ENCODE measurements at places on chromosomes 6 and 20.

GRCh38 chr20:42706759-42707158, 482.9 kb downstream of the PTPRT start:
- no peak for DNase-seq

- no peak for DNase-seq
Observed at GRCh38 chr6:135707426-135707825, 144.1 kb upstream of the PDE7B start.

DNA sequence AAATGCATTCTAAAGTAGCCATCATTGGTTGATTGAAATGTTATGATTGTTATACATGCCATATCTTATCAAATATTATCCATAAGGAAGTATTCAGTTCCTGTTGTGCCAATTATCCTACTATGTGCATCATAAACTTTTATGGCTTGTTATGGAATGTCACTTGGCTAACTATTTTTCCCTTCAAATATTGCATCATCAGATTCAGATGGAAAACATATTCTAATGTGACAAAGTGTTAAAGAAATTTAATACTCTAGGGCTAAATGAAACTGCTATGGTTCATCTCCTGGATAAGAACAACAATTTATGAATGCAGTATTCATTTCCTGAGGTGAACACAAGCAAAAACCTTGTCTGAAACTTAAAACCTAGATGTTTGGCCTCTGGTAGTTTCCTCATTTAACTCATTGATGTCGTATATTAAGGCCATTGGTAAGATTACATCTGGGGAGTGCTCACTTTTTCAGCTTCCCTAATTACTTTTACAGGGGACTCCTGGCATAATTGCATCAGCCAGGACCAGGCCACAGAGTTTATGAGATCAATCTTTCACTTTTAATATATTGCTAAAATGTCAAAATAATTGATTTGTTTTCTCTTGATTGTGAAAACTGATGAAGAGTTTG, 134.9 kb upstream of the CEP162 start:
- no peak for DNase-seq

GRCh38 chr6:40755749-40756452, 168.7 kb upstream of the LRFN2 start:
- no peak for DNase-seq

- DNase-seq: no peak
Observed at GRCh38 chr6:2977799-2978590, 6.6 kb upstream of the SERPINB6 start.

DNA sequence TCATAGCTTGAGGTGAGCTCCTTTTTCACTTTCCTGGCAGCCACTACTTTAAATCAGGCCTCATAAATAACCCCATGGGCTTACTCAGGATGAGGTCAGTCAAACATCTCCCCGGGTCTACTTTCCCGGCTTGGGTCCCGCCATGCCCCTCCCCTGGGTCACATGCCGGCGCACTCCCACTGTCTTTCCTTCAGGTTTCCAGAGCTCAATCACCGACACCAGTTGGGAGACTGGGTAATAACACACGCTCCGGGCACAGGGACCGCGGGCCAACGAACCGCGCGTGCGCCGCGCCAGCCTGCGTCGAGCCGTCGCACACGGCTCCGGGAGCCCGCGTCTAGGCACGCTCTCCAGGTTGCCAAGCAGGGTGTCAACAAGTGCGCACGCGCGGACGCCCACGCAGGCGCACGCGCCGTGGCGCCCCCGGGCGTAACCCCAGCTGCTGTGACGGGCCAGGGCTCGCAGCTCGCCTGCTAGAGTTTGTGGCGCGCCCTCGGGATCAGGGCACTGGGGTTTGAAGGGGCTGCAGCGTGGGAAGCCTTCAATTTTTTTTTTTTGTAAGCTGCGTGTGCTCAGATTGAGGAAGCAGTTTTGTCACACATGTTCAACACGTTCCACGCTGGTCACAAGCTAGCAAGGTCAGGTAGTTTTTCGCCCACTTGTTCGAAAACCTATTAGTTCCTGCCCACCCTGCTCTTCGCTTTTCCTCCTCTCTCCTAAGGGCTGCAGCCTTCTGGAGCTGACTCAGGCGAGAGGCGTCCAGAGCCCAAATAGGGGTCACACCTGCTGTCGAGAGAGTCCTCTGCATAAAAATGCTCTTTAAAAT, 31.8 kb downstream of the TFAP2B start:
- DNase-seq: no peak

GRCh38 chr6:160315310-160315709, 32.9 kb upstream of the SLC22A3 start:
- DNase-seq: no peak

DNA sequence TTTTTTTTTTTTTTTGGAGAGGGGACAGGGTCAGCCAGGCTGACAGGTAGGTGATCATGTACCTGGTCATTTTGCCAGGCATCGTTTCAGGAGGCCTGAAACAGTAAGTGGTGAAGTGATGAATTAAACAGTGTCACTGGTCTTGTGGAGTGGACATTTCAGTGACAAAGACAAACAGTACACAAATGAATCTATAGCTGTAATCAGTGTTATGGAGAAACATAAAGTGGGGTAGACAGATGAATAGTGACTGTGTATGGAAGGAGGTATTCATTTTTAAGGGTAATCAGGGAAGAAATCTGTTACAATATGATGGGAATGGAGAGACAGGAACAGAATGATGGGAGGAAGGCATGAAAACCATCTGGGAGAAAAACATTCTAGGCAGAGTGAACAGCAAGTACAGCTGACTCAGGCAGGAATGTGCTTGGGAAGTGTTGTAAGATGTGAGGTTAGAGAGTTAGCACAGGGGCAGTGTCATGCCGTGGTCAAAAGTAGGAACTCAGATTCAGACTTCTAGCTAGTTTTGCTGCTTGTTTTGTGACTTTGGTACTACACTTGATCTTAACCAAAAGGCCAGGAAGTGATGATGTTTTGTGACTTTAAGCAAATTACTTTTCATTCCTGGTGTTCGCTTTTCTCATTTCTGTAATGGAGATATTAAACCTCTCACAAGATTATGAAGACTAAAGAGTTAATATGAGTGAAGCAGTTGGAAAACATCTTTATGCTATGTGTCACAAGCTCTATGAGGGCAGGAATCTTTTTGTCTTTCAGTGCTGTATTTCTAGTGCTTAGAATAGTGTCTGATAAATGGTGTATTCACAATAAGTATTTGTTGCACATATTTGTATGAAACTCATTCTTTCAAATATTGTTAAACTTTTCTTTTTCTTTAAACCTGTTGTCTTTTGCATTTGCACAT, 43.4 kb downstream of the QKI start:
- DNase-seq: no peak

GRCh38 chr6:72374857-72375256, 247.0 kb upstream of the KCNQ5 start:
- DNase-seq: no peak

DNA sequence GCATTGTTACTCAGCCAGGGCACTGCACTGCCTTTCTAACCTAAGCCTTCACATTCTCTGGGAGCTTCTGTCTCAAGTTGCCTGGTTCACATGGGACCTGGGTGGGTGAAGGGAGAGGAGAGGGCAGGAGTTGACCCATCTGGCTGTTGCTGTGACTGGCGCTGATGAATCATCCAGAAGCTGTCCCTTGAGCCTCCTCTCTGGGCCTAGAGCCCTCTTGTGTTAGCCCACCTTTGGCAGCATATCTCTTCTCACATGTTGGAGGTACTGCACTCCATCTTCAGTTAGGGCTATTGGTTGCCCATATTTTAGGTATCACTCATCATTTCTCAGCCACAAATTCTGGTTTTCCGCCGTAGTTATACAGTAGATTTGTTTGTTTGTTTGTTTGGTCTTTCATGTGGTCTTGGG, 19.8 kb downstream of the XRN2 start:
- DNase-seq: no peak

- peak; percentile 75 for DNase-seq
Observed at GRCh38 chr6:41560431-41561192, 14.4 kb downstream of the FOXP4 start.

DNA sequence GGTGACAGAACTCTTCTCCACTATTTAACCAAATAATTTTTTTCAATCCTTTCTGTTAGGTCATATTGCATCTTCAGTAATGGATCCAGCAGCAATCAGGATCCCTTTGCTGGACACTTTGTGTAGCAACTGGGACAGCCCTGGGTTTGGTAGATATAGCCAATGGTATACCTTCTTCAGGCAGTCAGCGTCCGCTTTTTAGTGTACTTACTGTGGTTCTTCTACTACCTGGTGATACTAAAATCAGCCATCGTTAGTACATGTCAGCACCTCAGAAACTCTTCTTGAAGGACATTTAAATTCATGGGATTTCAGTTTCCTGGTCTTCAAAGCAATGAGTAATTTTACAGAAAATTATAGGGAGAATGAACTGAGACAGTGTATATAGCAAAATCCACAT, 93.5 kb downstream of the ADGRG6 start:
- no peak for DNase-seq

- no peak for DNase-seq
Observed at GRCh38 chr6:121310495-121310894, 23.8 kb downstream of the TBC1D32 start.

- DNase-seq: no peak
Observed at GRCh38 chr6:38310061-38310460, 329.7 kb downstream of the BTBD9 start.

GRCh38 chr6:146543940-146544615, 445 bp downstream of the RAB32 start:
- DNase-seq: no peak

DNA sequence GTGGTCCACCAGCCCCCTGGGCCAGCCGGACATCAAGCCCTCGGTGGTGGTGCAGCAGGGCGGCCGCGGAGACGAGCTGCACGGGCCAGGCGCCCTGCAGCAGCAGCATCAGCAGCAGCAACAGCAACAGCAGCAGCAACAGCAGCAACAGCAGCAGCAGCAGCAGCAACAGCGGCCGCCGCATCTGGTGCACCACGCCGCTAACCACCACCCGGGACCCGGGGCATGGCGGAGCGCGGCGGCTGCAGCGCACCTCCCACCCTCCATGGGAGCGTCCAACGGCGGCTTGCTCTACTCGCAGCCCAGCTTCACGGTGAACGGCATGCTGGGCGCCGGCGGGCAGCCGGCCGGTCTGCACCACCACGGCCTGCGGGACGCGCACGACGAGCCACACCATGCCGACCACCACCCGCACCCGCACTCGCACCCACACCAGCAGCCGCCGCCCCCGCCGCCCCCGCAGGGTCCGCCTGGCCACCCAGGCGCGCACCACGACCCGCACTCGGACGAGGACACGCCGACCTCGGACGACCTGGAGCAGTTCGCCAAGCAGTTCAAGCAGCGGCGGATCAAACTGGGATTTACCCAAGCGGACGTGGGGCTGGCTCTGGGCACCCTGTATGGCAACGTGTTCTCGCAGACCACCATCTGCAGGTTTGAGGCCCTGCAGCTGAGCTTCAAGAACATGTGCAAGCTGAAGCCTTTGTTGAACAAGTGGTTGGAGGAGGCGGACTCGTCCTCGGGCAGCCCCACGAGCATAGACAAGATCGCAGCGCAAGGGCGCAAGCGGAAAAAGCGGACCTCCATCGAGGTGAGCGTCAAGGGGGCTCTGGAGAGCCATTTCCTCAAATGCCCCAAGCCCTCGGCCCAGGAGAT, 1.0 kb downstream of the POU3F2 start:
- DNase-seq: no peak

DNA sequence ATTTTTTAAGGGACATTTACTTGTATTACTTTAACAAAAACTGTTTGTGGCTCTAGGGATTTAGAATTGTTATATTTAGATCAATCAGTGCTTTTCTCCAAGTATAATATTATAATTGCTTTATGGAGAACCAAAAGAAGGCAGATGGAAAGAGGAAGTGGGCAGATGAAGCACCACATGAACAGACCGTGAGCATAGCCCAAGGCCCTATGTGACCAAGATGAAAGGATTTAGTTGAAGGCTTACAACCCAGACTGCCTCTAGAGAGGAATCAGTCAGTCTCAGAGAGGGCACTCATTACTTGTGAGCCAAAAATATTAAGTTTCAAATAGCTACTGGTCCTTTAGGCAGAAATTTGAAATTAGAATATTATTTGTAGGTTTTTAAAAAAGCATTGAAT, 102.3 kb upstream of the IMPG1 start:
- no peak for DNase-seq

GRCh38 chr6:149419696-149420404, 19.8 kb downstream of the SUMO4 start:
- DNase-seq: no peak

GRCh38 chr6:25302677-25303128, 23.5 kb downstream of the CARMIL1 start:
- DNase-seq: no peak

- no peak for DNase-seq
Observed at GRCh38 chr20:1287306-1287705, 21.2 kb downstream of the SNPH start.

- DNase-seq: no peak
Observed at GRCh38 chr6:34146021-34146782, at the start of gene GRM4. Gene GRM4 (minus strand): TSS chr6:34146087. CDS start chr6:34133496, 12,591 bp downstream.

DNA sequence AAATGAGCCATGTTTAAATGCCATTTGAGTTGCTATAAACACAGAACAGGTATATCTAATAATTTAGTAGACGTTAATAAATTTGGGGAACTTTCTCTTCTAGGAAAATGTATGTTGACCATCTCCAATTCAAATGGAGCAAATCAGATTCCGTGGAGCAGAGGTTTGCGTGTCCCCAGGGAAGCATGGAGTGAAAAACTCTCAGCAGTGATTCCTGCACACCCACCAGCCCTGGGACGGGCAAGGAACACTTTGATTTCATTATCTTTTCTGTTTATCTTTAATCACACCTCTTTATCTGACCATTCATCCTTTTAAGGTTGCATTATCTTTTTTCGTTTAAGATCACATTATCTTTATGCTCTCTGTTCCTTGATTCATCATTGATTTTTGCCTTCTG, 95.0 kb downstream of the RNASET2 start:
- no peak for DNase-seq

DNA sequence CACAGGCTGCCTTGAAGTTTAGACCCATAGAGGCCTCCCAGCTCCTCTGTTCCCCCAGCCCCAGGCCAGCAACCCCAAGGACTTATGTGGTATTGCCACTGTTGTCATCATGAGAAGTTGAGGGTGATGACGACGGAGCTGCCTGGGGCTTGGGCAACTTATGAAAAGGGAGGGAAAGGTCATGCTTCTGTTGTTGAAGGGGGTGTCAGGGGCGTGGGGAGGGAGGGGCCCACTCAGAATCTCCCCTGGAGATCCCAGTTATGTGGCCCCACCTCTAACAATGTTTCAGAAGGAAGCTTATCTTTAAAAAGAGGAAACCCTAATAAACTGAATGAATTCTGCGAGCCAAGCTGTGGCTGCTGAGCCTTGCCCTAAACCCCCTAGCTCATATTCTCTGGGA, 4.2 kb downstream of the ADTRP start:
- no peak for DNase-seq

DNA sequence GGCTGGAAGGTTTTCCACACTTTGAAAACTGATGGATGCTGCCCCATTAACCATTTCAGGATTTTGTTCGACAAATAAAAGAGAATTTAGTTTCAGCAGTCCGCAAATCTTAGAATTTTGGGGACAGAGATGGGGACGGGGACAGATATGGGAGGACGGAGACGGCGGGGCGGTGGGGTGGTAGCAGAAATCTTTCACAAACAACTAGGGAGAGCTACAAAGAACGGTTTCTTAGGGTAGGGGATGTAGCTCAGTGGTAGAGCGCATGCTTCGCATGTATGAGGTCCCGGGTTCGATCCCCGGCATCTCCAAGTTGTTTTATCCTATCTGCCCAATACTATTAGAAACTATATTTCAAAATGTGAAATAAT, 15.1 kb downstream of the HMGN4 start:
- peak; percentile 48 for DNase-seq
